ENCODE measurements at places on chromosomes 2 and 18. TPM values are rescaled to one million over a fixed set of nuclear protein-coding genes. Genes with fewer than 3 reads are reported as not detected.

DNA sequence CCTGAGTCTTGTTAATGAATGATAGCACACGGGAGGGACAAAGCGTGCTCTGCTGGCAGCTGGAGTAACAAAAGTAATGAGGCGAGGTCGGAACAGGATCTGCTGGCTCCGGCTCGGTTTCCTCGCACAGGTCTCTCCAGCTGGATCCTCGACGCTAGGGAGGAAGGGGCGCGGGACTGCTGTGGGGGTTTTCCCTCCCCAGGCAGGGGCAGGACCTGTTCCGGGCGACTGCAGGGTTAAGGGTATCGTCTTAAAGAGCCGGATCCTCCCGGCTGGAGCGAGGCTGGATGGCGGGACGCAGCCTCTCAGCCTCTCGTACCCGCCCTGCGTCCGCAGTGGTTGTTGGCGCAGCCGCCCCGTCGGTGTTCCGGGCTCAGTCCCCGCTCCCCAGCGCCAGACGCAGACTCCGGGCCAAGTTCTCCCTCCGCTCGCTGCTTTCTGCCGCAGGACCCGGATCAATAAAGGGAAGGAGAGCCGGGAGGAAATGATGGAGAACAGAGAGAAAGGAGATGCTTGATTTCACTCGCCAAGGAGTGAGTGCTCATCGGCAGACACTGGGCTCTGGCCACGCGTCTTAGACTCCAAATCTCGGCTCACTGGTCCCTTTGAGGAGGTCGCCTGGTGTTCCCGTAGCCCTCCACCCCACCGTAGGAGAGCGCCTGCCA is 1.1 kb upstream of the LIPG start:
- no peak for DNase-seq

The MTCL1 gene
- total RNA-seq, result 0.59 TPM

The IKZF2 gene
- total RNA-seq, result 14.7 TPM

DNA sequence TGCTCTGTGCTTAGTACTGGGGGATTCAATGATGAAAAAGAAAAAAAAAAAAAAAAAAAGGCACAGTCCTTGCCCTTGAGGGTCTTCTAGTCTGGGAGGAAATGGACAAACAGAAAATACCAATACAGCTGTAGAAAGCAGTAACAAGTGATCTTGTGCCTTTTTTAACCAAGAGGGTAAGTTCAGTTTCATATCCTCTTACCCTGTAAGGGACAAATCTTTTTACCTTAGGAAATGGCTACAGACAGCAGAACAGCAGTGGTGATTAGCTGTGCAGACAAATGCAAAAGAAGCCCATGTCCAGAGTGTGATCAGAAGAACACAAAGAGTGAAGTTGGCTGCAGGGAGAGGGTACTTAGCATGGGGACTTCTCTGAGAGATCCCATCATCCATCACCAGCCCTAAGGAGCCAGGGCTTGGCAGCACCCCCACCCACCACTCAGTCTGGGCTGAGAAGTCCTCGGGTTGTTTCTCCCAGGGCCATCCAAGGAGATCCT is 102.9 kb downstream of the ALPK2 start:
- DNase-seq, result no peak

The IL1RN gene
- total RNA-seq, result 1.8 TPM

DNA sequence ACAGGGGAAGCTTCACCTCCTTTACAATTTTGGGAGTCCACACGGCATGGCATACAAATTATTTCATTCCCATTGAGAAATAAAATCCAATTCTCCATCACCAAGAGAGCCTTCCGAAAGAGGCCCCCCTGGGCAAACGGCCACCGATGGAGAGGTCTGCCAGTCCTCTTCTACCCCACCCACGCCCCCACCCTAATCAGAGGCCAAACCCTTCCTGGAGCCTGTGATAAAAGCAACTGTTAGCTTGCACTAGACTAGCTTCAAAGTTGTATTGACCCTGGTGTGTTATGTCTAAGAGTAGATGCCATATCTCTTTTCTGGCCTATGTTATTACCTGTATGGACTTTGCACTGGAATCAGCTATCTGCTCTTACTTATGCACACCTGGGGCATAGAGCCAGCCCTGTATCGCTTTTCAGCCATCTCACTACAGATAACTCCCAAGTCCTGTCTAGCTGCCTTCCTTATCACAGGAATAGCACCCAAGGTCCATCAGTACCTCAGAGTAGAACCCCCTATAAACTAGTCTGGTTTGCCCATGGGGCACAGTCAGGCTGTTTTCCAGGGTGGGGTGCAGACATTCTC is 58.3 kb downstream of the BCL11A start:
- DNase-seq, result no peak

DNA sequence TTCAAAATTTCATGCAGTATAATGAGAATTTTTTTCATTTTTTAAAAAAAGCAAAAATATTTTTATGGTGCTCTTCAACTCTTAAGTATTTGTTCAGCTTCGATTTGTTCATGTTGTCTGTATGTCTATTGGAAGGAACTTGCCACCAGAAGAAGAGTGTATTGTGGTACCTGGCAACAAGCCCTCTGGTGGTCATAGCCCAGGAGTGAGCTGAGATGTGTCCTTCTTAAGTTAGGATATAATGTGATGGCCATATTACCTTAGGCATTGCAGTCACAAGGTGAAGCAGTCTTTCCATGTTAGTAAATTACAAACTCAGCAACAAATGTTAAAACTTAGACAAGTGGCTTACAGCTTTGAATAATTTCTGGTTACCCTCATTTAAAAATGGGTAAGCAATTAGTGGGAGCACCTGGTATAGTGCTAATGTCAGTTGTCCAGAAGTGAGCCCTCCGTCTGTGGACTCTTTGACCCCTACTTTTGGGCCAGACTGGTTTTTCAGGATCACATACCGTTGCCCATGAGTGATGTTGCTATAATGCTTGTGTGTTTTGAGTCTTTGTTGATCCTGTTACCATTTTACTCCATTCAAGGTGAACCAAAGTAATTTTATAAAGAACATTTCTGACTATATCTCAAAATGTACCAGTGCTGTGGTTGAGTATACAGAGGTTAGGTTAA is 57.4 kb downstream of the MYO1B start:
- no peak for DNase-seq

The FTCDNL1 gene
- 1.8 TPM for total RNA-seq

The PUS10 gene
- total RNA-seq, result 6.7 TPM

The POTEJ gene
- total RNA-seq, result not detected

The GKN1 gene
- total RNA-seq, result not detected

The TTN gene
- total RNA-seq, result 7.0 TPM
